ENCODE measurements at places on chromosomes 3 and 15.
A peak's percentile ranks its signal among the peaks of the same experiment; 100 is the strongest.

DNA sequence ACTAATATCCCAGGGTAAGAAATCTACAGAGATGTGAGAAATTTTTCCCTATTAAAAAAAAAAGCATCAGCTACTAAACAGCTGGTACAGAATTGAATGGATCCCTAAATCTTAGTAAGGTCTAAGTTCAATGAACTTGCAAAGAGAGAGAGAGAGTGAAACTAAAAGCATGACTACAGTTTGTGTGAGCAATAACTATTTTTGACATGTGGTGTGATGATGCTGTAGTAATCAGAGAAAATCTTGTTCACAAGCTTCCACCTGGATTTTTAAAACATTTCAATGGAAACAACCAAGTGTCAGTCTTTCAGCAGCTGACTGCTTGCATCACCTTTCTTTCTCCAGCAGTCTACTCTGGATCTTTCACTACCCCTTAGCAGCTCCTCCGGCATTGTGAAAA, 45.2 kb upstream of the ABI3BP start:
- DNase-seq: no peak

DNA sequence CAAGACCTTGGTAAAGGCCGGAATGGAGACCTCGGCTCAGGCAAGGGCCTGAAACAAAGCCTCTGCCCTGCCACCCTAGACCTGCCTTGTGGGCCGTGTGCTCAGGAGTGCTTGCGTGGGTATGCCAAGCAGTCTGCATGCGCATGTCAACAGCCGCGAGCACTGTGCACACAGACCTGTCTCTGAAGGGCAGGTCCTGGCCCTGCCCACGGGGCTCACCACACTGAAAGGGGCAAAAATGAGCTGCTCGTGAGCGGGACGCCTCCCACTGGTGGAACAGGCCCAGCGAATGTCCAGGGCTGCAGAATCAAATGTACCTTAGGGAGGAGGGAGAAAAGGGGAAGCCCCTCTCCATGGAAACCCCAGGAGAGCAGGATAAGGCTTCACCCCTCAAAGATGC, 44.3 kb upstream of the FGD5 start:
- peak; percentile 26 for DNase-seq

GRCh38 chr15:66906668-66907614, 158.5 kb upstream of the SMAD3 start:
- no peak for DNase-seq

- DNase-seq: no peak
These were observed 93.0 kb upstream of the BOC start for GRCh38 chr3:113118336-113118735.

DNA sequence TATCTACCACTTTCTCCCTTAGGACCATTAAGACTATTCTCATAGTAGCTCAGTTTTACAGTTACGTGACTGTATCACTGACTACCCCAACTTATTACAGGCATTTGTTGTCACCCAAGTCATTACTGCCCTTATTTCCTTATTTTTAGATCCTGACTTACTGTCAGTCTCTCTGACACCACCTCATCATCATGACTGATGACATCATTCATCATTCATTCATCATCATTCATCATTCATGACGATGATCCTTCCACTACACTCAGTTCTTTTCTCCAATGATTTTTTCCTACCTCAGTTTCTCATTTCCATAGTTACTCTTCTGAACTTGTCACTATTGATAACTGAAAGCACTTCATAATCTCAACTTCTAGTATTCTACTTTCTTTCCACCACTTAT, 83.8 kb downstream of the ADAM10 start:
- no peak for DNase-seq

- DNase-seq: no peak
These were observed 430.6 kb downstream of the MECOM start for GRCh38 chr3:169232863-169233262.

DNA sequence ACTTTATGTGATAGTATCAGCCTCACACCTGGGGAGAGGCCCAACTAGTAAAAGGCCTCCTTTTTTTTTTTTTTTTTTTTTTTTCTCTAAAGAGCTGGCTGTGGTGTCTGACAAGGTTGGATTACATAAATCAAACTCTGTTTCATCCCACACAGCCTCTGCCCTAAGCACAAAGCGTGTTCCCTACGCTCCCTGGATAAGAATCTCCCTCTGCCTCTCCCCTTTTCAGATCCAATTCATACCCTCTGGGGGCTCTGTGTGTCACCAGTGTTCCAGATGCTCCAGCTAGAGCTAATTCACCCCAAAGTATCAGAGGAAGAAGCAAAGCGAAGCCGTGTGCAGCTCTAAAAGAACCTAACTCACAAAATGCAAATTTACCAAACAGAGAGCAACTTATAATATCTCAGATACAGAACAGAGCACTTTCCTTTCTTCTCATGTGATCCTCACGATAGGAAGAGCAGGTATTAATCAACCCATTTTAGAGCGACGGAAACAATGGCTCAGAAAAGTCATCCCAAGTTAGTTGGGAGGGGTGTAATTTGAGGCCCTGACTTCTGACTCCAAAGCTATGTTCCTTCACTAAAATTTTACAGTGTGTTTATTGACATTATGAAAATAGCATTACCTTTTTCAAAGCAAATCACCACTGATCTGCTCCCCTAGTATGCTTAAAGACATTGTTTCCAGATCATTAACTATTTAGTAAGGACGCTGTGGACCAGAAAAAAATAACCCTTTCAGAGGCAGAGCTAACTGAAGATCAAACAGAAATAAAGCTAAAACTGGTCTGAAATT, 12.4 kb downstream of the BMF start:
- DNase-seq: no peak

DNA sequence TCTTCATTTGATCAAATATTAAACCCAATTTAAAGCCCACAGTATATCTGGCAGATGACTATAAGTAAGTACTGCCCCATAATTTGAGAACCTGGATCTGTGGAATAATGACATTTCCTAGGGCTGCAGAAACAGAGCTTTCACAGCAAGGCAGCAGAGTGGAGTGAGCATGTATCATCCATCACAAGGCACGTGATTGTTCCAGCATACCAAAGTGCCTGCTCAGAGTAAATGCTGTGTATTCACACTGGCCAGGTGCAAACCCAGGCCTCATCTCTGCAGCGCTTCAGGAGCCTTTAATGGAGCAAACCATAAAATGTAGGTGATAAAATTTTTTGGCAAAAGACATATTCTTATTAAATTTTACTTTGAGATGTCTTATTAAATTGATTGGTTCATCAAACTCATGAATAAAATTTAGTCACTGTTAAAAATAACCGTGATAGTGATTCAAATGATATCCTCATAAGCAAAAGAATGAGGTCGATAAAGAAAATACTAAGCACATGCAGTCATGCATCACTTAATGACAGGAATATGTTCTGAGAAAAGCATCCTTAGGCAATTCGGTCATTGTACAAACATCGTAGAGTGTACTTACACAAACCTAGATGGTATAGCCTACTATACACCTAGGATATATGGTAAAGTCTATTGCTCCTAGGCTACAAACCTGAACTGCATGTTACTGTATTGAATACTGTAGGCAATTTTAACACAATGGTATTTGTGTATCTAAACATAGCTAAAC, 99.3 kb upstream of the SLC24A5 start:
- no peak for DNase-seq

GRCh38 chr15:90320062-90320884, 31.8 kb upstream of the ZNF774 start:
- peak; percentile 74 for DNase-seq

DNA sequence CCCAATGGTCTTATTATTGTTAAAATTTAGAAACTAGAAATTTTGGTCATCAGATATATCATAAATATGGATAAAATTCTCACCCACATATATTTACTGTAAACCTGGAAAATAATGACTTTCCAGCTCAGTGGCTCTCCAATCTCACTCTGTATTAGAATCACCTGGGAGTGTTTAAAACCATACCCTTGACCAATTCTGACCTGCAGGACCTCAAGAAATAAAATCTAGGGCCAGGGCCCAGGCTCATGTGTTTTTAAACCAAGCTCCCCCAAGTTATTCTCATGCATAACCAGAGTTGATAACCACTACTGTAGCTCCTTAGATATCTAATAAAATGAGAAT, 372.1 kb downstream of the SHQ1 start:
- DNase-seq: no peak

GRCh38 chr15:25967116-25967515, 104.0 kb upstream of the ATP10A start:
- DNase-seq: no peak

DNA sequence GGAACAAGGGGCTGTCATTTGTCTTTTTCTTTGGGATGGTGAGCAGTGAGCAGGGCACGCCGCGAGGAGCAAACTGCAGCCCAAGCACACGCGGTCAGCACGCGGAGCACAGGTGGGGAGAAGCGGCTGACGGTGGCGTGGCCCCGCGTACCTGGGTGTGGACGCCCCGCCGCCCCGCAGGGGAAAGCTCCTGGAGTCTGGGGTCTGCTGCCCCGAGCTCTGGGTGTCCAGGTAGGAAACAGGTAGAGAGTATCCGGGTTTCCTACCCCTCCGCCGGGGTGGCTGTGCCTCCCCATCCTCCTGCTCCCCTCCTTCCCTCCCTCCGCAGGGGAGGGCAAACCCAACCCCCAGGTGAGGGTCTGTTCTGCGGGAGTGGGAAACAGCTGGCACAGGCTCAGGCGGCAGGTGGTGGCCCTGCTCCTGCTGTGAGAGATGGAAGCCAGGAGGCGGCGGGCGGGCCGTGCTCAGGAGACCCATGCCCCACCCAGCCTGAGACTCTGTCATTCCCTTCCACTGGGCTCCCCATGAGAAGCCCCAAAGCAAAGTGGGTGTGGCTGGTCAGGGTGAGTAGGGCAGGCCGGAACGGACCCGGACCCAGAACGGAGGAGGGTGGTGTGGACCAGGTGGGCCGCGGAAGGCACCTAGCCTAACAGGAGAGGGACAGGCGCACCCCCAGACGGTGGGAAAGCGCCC, 56.9 kb upstream of the CGNL1 start:
- DNase-seq: no peak

DNA sequence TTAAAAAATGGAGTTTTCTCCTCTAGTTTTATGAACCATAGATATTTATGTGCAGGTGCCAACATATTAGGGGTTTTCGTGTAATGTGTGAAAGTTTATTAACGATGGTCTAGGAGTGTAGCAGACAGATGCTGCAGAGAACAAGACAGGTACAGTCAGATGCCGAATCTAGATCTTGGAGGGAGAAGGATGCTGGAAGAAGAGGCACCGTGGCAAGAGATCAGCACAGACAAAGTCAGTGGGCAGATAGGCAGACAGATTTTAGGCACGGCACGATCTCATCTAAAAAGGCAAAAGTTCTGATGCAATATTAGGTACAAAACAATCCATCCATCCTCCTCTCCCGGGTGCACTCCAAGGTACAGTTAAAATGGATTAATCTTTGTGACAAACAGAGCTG, 161.6 kb downstream of the TIGIT start:
- no peak for DNase-seq

GRCh38 chr3:12759693-12760565, 870 bp upstream of the TMEM40 start:
- DNase-seq: no peak
